ENCODE measurements at places on chromosomes 11 and 22.

DNA sequence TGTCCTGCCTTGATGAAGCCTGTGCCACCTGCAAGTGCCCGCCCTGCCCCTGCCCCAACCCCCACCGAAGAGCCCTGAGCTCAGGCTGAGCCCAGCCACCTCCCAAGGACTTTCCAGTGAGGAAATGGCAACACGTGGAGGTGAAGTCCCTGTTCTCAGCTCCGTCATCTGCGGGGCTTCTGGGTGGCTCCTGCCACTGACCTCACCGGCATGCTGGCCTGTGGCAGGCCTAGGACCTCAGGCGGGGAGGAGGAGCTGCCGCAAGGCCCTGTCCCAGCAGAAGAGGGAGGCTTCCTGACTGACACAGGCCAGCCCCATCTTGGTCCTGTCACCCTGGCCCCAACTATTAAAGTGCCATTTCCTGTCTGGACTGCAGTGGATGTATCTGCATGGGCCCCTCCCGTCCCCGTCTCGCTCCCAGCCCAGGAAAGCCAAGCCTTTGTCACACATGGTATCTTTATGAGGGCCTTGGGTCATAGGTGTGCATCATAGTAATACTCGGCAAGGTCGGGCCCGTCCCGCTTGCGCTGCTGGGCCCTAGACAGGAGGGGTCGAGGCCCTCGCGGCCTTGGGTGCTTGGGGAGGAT is 882 bp downstream of the FREY1 start:
- no peak for DNase-seq

- DNase-seq = no peak
Measured at GRCh38 chr11:75592715-75593114, 30.7 kb downstream of the SERPINH1 start.

- no peak for DNase-seq
Measured at GRCh38 chr22:26897384-26897783, 240.0 kb downstream of the MIAT start.

GRCh38 chr22:48337957-48338792 is 1489.5 kb downstream of the BRD1 start:
- no peak for DNase-seq

DNA sequence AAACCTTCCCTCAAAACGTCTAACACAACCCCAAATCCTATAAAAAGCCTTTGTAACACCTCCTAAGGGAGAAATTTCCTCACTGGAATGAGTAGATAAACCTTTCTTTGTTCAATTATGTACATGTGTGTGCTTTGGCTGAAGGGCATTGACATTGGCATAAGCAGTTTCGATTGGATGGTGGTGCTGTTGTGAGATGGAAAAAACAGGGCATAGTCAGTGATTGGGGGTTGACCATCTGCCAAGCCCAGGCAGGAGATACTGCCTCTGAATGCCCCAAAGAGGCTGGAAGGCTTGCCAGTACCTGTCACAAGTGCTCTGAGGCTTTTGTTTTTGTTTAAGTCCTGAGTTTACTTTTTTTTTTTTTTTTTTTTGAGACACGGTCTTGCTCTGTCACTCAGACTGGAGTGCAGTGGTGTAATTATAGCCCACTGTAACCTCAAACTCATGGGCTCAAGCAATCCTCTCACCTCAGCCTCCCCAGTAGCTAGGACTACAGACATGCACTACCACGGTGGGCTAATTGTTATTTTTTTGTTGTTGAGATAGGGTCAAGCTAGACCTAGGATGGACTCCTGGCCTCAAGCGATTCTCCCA is 1.2 kb upstream of the CCDC117 start:
- DNase-seq = no peak

DNA sequence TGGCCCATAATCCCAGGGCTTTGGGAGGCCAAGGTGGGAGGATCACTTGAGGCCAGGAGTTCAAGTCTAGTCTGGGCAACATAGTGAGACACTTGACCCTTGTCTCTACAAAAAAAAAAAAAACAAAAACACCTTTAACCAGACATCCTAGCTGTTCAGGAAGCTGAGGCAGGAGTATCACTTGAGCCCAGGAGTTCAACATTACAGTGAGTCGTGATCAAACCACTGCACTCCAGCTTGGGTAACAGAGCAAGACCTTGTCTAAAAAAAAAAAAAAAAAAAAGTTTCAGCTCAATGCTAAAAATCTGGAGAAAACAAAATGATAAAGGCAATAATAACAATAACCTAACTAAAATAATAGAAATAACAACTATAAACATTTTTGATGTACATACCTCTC is 22.6 kb upstream of the APLP2 start:
- no peak for DNase-seq

GRCh38 chr11:74678591-74679512 is 52.4 kb downstream of the CHRDL2 start:
- DNase-seq = no peak
